NCI-H1930 (cell line): ENCODE measurements at places on chromosomes 3 and 15.

DNA sequence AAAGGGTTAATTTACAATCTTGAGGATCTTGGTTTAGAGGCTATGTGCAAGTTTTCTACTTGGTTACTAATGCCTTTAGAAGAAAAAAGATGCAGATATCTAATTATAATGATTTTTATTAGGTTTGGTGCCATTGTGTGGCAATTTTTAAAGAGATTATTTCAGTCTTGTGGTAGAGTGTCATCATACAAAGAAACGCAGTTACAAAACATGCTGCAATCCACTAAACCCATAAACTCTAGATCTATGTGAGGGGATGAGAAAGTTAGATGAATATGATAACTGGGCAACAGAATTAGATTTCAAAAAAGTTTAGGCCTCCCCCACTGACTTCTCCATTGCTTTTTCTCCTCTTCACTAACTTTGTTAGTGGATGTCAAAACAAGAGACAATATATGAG is 106.0 kb downstream of the ARPP21 start:
- no peak for DNase-seq

DNA sequence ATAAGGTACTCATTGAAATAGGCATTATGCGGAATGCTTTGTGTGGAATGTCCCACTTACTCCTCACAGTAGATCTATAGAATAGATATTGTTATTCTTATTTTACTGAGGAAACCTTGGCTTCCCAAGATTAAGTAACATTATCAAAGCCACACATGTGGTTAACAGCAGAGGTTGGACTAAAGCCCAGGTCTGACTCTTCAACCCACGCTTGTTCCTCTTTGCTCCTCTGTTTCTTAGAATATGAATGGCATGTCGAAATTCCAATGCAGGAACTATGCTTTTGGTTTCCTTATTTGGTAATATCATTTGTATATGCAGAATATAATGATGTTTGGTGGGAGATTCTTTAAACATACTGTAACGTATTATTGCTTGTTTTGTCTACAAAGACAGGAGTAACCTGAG is 818.8 kb upstream of the LMCD1 start:
- DNase-seq = no peak

- no peak for DNase-seq
These were observed 1010.8 kb downstream of the FHIT start for GRCh38 chr3:60240492-60240891.

DNA sequence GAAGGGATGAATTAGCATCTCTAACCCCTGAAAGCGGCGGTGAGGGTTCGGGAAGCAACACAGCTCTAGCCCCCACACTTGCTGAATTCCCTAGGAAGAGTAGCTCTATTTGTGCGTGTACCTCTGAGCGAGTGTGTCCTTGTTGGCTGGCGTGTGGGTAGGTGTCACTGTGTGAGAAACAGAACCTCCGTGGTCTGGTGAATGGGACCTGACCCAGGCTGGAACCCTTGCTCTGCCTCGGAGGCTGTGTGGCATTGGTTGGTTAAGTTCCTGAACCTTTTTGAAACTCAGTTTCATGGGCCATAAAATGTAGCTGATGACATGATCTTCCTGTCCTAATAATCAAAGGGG is 414 bp upstream of the TMEM115 start:
- DNase-seq = no peak

- no peak for DNase-seq
These were observed 111.3 kb downstream of the CD47 start for GRCh38 chr3:107979538-107979937.

DNA sequence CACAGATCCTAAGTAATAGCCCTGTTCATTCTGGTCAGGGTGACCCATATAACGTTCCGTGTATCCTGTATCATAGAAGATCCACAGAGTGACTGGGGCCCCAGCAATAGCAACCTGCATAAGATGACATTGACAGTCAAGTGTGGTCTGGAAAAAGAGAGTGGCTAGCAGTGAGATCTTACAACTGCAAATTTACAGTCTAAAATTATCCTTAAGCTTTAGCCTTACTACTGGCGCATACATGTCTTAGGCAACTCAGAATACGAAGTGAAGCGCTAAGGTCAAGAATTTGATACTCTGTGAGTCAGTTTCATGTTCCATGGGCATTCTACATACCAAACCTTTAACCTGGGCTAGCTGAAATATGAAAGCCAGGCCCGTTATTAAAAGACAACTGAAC is 29.2 kb upstream of the IGDCC4 start:
- DNase-seq = no peak

- no peak for DNase-seq
These were observed 696.6 kb upstream of the NAALADL2 start for GRCh38 chr3:174162550-174162949.

DNA sequence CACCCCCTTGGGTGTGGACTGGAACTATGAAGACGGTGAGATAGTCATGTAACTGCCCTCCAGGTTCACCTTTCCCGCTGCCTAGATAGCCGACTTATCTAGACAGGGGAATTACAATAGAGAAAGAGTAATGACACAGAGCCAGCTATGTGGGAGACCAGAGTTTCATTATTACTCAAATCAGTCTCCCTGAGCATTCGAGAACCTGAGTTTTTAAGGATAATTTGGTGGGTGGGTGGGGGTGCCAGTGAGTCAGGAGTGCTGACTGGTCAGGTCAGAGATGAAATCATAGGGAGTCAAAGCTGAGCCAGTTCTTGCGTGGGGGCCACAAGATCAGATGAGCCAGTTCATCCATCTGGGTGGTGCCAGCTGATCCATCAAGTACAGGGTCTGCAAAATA is 19.7 kb upstream of the DNAJC19 start:
- no peak for DNase-seq

GRCh38 chr15:53389271-53390037 is 370.0 kb downstream of the WDR72 start:
- no peak for DNase-seq

- DNase-seq = no peak
These were observed 48.5 kb upstream of the SLC4A7 start for GRCh38 chr3:27532426-27533260.

DNA sequence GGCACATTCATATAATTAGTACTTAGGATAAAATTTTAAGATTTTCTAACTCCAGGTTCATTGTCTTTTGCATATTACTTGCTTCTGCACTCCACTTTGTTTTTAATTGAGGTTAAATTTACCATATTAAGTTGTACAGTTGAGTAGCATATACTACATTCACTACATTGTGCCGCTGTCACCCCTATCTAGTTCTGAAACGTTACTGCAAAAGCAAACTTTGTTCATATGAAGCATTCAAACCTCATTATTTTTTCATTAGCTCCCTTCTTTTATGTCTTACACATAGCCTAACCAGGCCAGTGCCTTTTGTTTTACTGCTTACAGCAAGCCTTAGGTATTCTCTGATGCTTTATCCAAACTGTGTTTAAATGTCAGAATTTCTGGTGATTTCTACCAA is 183.1 kb upstream of the CGNL1 start:
- DNase-seq = no peak

DNA sequence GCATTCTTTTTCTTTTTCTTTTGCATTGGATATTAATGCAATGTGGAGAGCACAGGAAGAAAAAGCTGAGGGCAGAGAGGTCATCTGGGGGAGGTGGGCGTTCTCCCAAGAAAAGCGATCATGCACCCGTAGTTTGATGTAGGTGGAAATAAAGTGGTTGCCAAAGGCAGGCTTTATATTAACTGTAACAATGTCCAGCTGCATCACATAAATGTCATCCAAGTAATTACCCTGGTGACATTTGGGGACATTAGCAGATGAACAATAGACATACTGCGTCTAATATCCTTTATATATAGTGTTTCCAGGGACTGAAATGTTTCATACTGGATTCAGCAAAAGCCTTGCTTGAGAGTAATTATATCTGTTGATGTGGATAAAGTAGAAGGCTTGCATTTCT is 135.5 kb downstream of the CNTN6 start:
- DNase-seq = no peak

DNA sequence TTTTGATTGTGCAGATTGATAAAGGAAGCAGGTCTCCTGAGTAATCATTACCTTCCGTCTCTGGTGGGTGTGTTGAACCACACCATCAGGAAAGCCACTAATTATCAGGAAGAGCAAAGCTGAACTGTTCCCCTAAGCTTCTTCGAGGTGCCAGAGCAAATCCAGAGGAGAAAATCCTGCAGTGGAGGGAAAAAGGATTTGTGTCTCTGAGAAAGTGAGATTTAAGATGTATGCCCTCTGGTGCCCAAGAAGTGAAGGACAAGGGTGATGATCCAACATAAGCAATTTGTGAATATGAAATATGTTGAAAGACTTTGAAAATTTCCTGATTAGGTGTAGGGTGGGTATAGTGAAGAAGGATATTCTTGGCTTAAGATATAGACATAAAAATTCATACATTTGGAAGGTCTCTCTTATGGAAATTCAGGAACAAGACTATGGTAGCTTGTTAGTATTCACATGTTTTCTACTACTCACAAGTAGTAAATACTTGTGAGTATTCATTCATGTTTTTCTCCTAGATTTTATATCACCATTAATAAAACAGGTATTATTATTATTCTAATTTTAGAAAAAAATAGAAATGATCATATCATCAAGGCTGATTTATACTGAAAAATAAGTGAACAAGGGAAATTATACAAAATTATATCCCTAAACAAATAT is 34.8 kb downstream of the COMMD2 start:
- DNase-seq = no peak

DNA sequence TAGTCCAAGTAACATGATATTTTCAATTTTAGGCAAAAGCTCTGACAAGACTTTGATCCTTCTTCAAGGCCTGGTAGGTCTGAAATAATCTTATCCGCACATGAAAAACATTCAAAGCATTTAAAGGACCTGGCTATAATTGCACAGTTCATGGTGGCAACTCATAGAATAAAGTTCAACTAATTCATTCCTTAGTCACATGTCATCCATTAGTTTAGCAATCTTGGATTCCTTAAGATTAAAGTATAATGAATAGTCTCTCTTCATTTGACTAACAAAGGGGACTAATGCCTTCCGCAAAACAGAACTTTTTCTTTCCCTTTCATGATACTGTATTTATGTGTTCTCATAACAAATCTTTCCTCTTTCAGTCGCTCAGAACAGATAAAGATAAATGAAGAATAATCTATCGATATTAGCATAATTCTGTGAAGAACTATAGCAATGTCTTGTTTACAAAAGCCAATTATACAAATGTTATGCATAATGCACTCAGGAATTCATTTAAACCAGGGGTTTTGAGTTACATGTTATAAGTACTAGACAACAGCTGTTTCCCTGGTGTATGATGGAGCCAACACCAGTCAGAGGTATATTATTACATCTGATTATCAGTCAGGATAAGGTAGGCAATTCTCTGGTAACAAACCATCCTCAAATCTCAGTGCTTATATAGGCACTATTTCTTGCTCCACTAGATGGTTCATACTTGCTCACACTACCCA is 172.5 kb downstream of the POTEB3 start:
- no peak for DNase-seq

DNA sequence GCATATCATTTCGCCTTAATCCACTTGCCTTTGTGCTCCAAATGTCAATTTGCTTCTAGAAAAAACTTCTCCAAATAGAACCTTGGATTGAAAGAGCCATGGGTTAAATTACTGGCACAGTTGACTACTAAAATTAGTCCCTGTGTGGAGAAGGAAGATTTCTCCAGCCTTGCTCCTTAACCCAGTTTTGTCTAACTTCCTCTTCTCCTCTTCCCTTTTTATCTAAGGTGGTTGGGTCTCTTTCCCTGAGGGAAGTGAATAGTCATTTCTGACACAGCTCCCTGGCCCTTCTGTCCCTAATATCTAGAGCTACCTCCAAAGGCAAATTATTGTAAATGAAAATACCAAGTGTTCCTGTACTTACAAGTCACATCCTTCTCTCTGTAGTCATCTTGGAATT is 527.9 kb upstream of the TBL1XR1 start:
- no peak for DNase-seq

- no peak for DNase-seq
These were observed 103.8 kb upstream of the IL12A start for GRCh38 chr3:159884661-159885402.

- no peak for DNase-seq
These were observed 151.4 kb upstream of the SEMA6D start for GRCh38 chr15:47565949-47566348.

- DNase-seq = no peak
These were observed 13.2 kb upstream of the ATP2B2 start for GRCh38 chr3:10518506-10519150.

DNA sequence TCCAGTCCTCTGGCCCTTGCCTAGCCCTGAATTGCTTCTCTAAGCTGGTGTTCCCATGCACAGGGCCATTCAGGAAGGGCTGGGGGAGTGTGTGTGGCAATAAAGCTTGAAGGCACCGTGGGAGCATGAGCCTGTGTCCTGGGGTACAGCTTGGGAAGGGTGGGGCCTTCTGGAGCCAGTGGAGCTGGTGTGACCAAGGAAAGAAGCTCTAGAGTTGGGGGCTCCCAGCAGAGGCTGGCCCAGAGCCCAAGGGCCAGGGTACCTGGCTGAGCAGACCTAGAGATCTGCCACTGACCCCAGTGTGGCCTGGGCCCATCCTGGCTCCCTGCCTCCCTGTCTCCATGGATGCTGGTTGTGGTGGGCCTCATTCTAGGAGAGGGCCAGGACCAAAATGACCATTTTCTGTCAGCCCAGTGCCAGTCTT is 8.1 kb downstream of the ABTB1 start:
- no peak for DNase-seq

DNA sequence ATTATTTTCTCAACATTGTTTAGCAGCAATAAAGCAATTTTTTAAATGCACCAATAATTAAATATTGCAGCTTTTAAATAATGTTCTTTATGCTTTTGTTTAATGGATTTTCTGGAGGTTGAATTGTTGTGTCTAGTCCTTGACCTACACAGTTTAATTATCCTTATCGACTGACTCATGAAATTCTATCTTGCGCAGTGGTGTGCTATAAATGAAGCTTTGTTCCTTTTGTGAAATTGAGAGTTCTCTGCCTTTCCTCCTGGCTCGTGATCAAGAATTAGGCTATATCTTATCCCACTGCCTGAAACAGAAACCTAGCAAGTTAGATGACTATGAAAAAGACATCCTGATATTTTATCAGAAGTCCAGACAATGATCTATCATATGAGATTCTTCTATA is 37.0 kb upstream of the PIK3R4 start:
- DNase-seq = no peak
